Stimulated activated CD8-positive, alpha-beta memory T cell treated with anti-CD3 and anti-CD28 coated beads, Interleukin-7, amount 100 ng/mL, for 48 hours (primary cell): ENCODE measurements at places on chromosomes 3 and 15.

DNA sequence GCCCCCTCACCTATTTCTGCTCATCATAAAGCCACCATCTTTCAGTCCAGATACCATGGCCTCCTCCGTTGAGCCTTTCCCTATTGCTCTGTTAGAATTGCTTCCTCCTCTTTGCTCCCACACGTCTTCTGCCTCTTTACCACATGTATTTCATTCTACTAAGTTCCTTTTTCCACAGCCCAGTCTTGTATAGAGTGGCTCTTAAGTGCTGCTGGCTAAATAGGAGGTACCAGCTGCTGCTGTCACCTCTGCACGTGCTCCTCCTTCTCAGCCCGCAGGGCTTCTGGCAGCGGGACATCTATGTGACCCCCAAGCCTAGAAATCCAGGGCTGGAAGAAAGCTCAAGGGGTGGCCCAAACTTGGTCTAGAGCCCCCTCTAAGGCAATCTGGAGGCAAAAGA lies 38.8 kb upstream of the PLXND1 start:
- DNase-seq: no peak

GRCh38 chr3:113771993-113772392 lies 25.2 kb downstream of the ATP6V1A start:
- DNase-seq: no peak

DNA sequence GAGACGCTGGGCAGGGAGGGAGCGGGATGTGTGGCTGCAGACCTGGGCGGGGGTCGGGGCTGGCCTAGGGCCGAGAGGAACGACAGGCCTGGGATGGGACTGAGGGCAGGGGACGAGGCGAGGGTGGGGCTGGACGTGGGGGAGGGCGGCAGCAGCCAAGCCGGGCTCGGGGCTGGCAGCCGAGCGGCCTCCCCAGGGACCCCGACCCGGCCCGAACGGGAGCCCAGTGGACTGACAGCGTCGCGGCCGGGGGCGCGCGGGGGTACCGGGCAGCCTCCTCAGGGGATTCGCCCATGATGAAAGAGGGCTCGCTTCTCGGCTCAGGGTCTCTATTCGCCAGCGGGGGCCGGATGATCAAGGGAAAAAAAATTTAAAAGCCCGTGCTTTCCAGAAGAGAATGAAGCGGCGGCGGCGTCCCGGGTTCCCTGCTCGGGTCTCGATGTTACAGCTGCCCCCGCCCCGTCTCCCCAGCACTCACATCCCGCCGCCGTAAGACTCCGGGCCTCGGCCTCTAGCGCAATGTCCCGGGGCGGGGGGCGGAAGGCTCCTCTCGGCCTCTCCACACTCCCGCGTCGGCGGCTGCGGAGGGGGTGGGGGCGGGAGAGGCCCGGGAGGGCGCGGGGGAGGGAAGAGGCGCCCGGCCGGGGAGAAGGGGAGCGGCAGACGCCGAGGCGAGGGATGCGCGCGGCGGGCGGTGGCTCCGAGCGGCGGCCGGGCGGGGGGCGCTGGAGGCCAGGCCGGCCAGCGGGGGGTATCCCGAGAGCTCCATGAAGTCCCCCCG lies 4.3 kb downstream of the PTH1R start:
- no peak for DNase-seq

- no peak for DNase-seq
These were observed 14.1 kb upstream of the GNAT1 start for GRCh38 chr3:50177346-50177745.
